ENCODE measurements at places on chromosomes 7 and 10.

DNA sequence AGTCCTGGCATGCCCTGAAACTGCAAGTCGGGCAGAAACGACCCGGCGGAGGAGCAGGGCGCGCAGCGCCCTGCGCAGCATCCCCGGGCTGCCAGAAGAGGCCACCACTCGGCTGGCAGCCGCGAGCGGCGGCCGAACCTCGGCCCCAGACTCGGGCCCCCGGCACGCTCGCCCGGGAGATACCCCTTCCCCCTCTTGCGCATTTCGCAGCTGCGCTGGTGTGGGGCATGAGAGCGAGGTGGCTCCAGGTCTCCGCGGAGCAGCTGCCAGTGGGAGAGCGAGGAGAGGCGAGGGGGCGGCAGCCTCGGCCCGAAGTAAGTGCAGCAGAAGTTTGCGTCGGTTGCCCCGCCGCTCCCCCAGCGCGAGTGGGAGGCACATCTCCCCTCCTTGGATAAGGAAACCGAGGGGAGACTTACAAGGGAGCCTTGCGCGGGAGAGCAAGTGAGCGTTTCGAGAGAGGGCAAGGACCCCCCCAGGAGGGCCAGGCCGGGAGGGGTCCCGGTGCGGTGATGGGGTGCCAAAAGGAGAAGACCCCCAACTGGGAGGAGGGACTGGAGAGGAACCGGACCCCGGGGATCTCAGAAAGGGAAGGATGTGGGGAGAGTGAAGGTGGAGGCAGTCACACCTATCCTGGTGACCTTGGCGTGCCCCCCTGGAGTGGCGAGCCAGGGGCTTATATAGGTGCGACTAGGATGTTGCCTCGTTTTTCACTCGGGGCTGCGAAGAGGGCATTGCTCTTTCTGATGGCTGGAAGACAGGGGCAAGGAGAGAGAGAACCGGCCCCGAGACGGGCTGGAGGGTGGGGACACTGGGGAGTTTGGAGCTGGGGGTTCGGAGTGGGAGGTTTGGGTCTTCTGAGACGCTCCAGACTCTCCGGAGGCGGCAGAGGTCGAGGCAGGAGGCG lies 256.3 kb downstream of the OTUD1 start:
- DNase-seq: no peak

GRCh38 chr10:2076528-2076927 lies 339.2 kb upstream of the ADARB2 start:
- DNase-seq: no peak

GRCh38 chr10:78785066-78785465 lies 283.7 kb upstream of the ZMIZ1 start:
- DNase-seq: no peak

DNA sequence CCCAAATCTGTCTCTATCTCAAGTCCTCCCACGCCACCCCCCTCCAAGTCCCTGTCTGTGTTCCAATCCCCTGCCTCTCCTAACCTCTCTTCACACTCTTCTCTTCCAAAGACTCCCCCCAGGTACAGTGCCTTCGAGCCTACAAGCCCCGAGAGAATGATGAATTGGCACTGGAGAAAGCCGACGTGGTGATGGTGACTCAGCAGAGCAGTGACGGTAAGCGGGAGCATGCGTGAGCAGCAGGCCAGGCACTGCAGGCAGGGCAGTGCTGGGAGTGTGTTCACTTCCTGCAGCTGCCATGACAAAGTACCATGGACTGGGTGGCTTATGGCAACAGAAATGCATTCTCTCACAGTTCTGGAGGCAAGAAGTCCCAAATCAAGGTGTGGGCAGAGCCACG lies 23.4 kb downstream of the ARHGEF5 start:
- DNase-seq: no peak

- DNase-seq: no peak
Measured at GRCh38 chr7:47956220-47956619, 8.0 kb upstream of the PKD1L1 start.

DNA sequence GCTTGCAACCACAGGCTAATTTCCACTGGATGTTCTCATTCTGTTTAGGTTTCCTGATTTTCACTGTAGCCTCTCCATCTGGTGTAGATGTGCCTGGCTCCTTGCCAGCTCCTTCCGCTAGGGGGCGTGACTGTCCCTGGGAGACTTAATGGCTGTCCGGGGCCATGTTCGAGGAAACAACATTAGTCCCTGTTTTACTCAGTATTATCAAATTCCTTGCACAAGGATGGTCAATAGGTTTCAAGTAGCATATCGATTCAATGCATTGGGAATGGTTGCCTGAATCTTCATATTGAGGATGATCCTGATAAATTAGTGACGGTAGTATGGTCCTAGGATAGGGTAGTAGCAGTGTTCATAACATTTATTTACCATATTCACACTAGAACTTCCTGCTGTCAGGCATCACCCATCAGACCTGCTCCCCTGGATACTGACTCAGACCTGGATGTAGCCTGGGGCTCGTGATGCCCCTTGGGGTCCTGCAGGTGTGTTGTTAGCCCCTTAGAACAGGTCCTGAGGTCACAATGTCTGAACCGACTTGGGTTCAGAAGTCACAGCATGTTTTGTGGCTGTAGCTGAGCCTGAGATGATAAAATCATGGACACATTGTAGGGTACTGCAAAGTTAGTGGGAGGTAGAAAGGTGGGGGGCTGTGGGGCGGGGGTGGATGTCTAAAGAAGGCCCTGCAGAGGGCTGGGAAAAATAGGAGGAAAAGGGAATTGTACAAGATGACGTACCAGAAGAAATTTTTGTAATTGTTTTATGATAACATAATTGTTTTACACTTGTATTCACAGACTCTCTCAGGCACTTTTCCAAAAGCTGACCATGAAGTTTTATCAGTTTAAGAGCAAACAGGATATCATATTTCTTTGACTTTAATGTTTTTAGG lies 8.9 kb upstream of the EXOC6 start:
- peak; percentile 27 for DNase-seq

DNA sequence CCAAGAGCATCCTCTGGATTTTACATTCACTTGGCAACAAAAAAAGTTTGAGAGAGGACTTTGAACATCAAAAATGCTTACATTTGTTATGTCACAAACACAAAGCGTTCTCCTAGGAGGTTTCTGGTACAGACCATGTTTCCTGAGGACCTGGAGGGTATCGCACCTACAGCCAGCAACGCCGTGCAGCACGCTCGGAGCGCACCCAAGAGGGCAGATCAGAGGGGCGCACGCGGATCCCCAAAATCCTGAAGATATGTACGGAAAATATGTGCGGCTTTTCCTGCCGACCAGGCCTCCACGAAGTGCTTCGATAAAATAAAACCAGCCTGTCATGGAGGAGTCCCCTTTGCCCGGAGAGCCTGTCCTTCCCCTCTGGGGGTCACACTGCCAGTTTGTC lies 454.9 kb downstream of the DNAJB6 start:
- DNase-seq: no peak

Measured in SHP77 (cell line).